ENCODE measurements at places on chromosomes 16 and 17.

DNA sequence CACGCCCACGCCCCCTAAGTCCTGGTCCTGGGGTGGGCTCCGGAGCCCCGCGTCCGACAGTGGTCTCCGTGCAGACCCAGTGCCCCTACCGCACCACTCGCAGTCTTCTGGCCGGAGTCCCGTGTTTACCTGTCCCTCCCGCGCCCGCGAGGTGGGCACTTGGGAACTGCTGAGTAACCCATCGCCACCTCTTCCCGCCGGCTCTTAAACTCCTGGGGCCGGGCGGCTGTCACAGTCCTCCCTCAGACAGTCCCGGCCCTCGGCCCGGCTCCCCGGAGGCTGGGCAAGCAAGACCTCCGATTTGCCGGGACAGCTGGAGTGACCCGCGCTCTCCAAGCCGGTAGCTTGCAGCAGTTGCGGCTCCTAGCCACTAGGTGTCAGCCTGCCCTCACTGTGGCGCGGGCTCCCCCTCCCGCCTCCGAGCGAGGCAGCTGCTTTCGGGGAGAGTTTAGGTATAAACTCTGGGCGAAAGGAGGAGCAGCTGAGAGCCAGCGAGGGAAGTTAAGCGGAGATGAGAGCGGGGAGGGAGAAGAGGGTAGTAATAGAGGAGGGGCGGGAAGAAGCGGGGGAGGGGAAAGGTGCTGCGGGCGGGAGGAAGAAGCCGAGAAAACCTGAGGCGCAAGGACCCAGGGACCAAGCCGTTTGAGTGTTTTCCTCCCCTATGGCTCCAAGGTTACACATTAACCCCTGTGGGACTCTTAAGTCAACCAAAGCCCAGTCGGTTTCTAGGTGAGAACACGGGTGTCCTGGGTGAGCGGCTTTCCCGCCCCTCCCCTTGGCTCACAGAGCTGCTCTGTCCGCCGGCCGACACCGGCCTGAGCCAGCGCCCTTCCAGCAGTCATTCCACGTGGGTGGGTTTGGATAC is 826 bp upstream of the TLCD1 start:
- peak; percentile 68 for DNase-seq

DNA sequence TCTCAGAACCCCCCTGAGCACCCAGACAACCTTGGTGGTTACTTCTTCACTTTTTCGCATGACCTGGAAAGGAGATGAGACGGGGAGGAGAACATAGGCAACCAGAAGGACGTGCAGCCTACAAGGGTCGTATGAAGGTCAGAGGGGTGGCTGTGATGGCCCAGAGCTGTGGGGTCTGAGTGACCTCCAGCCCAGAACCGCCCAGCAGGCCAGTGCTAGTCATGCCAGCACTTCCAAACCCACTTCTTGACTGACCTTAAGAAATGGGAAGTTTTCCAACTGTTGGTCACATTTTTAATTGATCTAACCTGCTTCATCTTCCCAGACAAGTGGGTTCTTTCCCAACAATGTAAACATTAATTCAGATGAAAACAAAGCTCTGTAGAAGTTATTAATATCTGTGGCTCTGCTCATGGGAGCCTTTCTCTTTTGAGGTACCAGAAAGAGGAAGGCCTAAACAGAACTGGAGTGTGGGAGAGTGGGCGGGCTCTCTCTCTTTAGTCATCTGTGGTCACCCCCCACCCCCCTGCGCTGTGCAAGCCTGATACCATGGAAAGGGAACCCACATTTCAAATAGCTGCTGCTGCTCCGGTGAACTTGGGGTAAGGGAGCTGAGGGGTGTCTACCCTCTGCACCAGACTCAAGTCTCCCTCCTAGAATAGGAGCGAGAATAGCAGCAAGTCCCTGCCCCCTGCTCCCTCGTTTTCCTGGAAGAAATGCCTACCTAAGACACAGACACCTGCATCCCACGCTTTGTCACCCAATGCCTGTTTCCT is 101.6 kb downstream of the RAB11FIP4 start:
- no peak for DNase-seq

DNA sequence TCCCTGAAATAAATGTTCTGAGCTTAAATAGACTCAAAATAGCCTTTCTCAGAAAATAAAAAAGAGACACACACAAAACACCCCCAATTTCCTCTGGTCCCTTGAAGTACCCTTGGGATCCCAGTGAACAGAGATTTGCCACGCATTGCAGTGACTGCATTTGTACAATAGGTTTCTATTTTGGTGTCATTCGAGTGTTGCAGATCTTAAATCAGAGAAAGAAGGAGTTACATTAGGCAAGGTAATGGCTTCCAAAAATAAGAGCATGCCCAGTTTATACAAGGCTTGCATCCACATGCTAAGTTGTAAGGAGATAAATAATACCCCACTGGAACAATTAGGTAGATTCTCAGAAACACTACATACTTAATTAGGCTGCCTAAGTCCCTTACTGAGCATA is 2.2 kb downstream of the TOX3 start:
- DNase-seq = no peak

DNA sequence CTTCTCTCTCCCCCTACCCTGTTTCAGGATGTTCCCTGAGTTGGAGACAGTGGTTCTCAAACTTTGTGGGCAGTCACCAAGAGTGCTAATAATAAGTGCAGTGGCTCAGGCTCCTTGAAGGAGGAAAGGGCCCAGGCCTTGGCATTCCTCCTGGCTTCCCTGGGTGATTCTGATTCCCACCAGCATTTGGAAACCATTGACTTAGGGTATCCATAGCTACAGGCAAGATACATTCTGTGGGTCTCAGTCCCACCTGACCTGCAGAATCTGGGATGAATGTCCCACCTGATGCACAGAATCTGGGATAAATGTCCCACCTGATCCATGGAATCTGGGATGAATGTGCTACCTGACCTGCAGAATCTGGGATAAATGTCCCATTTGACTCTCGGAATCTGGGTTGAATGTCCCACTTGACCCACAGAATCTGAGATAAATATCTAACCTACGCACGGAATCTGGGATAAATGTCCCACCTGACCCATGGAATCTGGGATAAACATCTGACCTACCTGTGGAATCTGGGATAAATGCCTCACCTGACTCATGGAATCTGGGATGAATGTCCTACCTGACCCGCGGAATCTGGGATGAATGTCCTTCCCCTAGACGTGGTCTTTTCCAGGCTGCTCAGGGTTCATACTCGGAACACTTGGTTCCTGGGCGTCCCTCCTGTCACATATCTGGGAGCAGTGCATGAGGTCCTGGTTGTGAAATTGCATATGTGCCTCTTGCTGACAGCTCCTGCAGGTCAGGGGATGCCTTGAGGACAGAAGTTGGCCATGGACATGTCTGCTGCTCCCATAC is 136.7 kb upstream of the HS3ST2 start:
- no peak for DNase-seq

GRCh38 chr17:1709971-1710806 is at the start of gene TLCD2:
TLCD2 (minus strand) TSS chr17:1710377; CDS start chr17:1710242, 135 bp downstream.
- DNase-seq = no peak

DNA sequence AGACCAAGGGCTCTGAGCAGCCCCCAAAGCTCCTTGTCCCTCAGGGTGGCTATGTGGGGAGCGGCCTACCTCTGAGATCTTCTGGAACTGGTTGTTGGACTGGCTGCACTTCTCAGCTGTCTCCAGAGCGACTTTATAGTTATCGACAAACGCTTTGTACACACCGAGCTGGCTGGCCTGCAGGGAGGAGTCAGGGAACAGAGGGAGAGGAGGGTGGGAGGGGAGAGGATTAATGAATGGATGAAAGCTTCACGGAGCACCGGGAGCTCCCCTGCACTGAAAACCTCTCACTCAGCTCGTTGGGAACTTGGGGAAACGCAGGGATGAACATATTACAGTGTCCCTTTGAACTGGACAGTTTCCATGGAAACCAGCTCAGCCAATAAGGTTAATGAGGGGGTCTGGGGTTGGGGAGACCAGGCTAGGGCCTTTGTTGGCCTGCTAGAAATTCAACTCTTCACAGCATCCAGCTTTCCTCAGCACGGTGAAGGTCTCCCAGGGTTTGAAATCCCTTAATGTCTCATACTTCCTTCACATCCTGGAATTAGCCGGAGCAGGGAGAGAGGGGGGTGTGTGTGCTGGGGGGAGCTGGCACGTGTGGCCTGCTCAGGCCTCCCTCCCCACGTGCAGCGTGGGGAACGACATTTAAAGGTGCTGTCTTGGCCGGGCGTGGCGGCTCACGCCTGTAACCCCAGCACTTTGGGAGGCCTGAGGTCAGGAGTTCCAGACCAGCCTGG is 86.7 kb downstream of the TIMM22 start:
- no peak for DNase-seq

DNA sequence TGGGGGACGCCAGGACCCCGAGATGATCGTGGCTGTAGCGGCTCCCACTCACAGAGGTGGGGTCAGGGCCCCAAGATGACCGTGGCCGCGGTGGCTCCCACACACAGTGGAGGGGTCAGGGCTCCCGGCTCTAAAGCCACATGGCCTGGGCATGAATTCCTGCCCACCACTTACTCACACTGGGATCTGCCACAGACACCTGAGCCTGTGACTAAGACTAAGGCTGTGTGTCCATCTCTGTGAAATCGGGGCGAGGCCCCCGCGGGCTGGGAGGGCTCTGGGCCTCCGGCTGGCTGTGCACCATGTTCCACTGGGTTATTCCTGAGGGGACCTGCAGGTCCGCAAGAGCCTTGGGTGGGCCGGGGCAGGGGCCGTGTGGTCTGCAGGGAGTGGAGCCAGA is 18.5 kb downstream of the ZFPM1 start:
- no peak for DNase-seq

- no peak for DNase-seq
Observed at GRCh38 chr16:19718624-19718965, 524 bp downstream of the IQCK start.

- DNase-seq = no peak
Observed at GRCh38 chr17:35765086-35765710, 4.5 kb downstream of the C17orf50 start.

DNA sequence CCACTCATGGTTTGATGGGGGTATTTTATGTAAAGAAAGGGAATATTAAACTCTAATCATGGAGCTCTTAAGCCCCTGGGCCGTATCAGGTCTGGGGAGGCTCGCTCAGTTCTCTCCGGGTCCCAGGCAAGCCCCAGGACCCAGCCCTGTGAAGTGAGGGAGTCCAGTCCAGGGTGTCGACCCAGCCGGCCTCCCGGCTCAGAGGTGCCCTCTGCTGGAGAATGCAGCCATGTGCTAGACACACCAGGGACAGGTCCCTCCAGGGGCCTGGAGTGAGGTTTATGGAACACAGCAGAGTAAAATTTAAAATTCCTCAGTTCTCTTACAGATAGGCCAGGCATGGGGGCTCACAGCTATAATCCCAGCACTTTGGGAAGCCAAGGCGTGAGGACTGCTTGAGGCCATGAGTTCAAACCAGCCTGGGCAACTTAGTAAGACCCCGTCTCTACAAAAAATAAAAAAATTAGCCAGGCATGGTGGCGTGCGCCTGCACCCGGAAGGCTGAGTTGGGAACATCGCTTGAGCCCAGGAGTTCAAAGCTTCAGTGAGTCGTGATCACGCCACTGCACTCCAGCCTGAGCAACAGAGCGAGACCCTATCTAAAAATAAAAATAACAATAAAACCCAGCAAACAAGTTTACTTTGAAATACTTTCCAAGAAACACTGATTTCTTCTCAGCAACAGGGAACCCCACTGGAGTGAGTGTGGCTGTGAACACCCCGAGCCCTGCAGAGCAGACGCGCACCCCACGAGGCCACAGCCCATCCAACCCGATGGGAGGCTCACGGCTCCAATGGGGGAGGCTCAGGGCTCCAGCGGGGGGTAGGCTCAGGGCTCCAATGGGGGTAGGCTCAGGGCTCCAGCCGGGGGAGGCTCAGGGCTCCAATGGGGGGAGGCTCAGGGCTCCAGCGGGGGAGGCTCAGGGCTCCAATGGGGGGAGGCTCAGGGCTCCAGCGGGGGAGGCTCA is 72.2 kb downstream of the ZNF778 start:
- peak; percentile 87 for DNase-seq

DNA sequence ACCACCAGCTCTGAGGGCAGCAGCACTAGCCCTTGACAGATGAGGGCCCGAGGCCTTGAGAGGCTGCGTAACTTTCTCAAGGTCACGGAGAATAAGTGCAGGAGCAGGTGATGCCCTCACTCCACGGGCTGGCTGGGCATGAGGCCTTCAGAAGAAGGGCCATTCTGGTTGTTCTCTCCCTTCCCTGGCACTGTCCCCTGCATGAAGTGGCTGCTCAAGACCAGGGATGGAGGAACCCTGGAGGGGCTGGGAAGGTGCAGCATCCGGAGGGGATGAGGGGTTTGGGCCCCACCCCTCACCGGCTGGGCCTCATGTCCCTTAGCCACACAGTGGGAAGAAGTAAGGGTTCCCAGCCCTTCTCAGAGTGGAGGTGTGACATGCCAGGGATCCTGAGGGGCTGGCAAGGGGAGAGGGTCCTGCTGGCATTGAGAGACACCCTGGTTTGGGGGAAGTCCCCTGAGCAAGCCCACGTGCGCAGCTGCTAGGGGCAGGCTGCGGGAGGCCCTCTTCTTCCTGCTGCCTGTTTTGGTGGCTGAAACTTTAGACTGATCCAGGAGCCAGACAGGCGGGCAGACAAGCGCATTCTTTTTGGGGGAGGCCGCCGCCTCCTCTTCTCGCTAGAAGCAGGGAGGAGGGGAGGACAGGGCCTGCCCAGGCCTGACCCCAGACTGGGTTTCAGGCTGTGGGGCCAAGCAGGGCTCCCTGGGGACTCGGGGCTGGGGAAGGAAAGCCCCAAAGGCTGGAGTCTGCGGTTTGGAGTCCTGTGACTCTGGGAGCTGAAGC is 74.0 kb downstream of the N4BP1 start:
- peak; percentile 59 for DNase-seq

- no peak for DNase-seq
Observed at GRCh38 chr17:64777415-64778239, 115.5 kb upstream of the SMURF2 start.

GRCh38 chr16:54546521-54546920 is 259.9 kb upstream of the IRX3 start:
- no peak for DNase-seq

DNA sequence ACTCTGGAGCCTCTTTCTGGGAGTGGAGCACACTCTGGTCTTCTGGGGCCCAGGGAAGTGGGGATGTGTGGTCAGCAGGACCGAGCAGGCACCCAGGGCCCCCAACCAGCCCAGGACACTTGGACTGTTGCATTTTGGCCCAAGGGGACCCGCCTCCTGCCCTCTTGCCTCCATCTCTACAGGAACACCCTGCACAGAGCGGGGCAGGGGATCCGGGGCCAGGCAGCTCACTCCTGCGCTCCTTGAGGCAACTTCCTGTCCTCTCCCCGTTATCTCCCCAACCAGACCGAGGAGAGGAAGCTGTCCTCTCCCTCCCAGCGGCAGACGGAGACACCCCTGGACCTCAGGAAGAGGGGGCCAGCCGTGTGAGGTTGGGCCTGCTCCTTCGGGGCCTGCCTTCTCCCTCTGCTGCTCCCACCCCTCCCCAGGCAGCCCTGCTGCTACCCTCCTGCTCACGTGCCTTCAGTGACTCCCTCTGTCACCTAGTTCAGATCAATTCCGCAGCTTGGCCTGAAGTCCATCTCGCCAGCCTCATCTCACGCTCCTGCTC is 10.0 kb upstream of the ATP2A3 start:
- no peak for DNase-seq

GRCh38 chr16:70381604-70382342 is 35.1 kb downstream of the DDX19A start:
- no peak for DNase-seq

DNA sequence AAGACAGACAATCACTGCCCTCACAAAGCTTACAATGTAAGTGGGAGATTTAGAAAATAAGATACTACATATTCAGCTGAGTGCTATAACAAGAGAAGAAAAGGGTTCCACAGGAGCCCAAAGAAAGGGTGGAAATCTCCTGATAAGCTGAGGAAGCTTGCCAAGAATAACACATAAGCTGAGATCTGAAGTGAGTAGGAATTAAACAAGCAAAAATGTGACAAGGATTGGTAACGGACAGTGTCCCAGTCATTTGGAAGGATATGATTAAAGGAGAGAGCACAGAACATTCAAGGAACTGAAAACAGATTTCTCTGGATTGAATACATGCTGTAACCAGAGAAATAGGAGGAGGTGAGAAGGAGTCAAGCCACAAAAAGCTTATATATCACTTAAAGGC is 13.0 kb downstream of the CDYL2 start:
- no peak for DNase-seq
